ENCODE measurements at places on chromosomes 12 and 14.

DNA sequence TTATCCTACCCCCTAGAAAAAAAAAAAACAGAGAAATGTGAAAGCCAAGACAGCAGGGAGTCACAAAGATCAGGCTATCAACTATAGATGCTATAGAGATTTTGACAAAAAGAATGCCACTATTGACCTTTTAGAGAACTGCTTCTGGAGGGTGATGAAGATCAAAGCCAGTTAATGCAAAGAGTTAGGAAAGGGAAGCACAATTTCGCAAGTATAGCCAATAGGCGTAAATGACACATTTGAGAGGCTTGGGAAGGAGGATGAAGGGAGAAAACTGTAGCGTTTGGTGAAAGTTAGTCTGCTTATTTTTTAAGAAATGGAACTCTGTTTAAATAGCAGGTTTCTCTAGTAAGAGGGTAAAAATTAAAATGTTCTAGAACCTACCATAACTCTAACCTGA lies 190.7 kb downstream of the DUSP6 start:
- DNase-seq: no peak

DNA sequence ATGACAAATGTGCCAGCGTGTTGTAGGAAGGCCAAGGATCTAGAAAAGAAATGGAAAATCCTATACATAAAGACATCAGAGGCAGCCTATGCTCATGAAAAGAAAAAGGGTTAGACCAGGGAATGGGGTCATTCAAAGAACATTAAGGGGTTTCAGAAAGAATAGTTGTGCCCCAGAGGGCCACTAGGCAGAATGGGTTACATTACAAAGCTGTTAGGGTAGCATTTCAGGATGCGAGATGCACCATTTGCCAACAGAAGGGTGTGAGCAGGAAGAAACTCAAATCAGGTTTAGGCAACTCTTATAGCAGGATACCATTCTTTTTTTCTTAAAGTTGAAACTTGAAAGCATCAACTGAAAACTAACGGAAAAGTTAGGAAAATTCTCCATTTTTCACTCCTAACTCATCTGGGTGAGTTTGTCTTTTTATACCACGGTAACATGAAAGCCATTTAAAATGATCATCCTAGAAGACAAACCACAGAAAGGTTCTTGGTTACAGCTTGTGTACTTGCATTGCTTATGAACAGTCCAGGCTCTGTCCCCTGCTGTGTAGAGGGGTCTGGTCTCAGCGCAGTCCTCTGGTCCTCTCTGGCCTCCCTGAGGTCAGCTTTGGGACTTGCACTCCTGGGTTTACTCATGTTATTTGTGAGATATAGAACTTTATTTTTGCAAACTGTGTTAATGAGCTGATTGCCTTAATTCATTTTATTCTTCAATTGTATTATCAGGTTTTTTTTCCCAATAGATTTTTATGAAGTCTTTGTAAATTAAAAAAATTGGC lies 209.1 kb downstream of the DACT1 start:
- DNase-seq: no peak

- no peak for DNase-seq
Observed at GRCh38 chr12:90974286-90974685, 19.3 kb upstream of the CCER1 start.

DNA sequence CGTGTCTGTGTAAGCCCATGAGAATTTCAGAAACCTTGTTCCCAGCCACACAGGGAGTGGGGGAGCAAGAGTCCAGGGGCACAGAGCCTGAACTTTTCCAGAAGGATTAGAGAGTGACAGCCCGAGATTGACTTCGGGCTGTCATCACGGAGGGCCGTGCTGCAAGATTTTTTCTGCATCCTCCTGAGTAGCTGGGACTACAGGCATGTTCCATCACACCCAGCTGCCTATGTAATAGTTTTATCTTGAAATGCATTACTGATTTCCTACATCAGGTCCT lies 14.4 kb downstream of the EVL start:
- DNase-seq: no peak

- no peak for DNase-seq
Observed at GRCh38 chr12:1853716-1854115, 33.4 kb downstream of the LRTM2 start.

DNA sequence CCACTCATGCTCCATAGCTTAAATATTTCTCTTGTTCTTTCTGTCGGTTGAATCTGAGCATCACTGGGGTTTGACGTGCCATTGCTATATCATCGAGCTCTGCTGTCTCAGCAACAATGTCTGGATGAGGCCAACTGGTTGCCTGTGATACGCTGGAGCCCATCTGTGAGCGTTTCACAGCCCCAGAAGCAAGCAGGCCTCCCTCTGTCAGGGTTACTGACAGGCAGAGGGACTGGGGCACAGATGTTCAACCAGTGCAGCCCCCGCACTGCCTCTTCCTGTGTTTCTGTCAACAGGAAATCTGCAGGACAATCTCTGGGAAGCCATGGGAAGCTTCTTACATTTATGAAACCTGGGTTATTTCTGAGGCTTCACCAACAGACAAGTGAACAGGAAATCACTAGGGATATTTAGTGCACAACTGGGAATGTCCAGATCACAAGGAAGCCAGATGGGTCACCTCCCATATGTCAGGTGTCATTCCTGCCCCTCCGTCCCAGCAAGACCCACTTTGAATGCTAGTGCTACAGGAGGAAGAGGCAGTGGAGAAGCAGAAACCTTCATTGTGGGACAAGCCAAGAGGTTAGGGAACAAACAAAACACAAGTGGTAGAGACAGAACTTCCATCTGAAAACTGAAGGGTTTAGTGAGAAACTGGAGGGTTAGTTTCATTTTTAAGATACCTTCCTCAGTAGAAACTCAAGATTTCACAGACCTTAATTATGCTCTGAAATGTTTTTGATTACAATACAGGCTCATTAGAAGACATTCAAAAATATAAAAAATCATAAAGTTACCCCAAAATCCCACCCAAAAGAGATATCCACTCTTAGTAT lies 24.1 kb downstream of the DMAC2L start:
- peak; percentile 33 for DNase-seq

GRCh38 chr12:131209082-131210070 lies 255.7 kb downstream of the ADGRD1 start:
- DNase-seq: no peak

DNA sequence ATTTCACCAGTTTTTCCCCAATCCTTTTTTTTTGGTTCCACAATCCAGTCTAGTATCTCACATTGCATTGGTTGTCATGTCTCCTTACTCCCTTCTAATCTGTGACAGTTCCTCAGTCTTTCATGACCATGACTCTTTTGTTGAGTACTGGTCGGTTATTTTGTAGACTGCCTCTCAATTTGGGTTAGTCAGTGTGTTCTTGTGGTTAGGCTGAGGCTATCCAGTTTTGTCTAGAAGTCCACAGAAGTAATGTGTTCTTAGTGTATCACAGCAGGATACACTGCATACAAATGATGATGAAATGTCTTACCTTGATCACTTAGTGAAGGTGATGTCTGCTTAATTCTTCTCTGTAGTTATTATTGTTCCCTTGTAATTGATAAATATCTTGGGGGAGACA lies 24.8 kb downstream of the PELI2 start:
- DNase-seq: no peak

- DNase-seq: no peak
Observed at GRCh38 chr12:113961921-113962710, 4.0 kb downstream of the RBM19 start.

DNA sequence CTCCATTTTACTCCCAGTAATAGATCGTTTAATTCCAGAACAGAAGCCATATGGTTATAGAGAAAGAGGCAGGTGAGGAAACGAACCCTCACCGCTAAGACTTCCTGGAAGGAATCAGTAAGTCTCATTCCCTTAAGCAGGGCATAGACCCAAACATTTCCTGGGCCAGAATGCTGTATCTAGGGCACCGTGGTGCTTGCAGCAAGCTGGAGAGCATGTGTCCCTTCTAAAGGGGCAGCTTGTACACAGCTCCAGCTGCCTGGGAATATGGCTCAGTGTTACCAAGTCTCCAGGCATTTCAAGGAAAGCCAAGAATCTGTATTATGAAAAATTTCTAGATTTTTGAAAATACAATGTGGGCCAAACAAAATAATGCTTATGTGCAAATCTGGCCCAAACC lies 73.4 kb downstream of the PPM1H start:
- DNase-seq: no peak

DNA sequence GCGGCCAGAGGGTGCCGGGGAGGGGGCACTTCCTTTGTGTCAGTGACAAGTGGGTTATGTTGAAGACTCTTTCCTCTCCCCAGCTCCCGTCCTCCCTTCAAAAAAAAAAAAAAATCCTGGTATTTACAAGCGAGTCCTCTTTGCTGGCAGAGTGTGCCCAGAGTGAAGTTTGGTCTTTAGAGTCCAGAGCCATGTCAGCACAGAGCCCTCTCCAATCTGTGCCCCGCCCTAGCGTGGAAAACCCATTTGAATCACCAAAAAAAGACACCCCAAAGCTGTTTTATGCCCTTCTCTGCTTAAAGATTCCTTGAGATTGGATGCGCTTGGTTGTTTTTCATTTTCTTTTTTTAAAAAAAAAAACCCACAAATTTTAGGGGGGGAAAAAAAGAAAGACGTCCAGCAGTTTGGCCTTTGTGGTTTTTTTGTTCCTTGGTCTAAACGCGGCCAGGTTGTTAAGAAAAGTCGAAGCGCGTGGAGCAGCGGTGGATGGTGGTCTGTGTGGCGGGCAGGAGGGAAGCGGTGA lies 3.3 kb downstream of the NKX2-1 start:
- DNase-seq: no peak

GRCh38 chr12:1576410-1577241 lies 17.8 kb downstream of the FBXL14 start:
- DNase-seq: peak; percentile 69

- DNase-seq: no peak
Observed at GRCh38 chr12:2547273-2548044, 247.3 kb upstream of the FKBP4 start.

DNA sequence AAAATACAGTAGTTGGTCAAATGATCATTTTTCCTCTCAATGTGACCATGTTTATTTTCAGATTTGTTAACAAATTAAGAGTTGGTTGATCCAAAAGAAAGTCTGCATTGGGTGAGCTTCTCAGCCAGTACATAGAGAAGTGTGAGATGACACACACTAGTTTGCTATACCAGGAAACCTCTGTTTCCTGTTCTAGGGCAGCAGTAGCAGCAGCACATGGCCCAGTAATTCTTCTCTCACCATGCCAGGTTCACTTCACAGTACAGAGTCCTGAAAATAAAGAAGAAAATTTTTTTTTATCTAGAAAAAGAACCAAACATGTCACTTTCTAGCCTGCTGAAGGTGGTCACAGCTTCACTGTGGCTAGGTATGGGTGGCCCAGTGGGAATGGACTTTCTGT lies 250.2 kb upstream of the OR4E1 start:
- DNase-seq: no peak

DNA sequence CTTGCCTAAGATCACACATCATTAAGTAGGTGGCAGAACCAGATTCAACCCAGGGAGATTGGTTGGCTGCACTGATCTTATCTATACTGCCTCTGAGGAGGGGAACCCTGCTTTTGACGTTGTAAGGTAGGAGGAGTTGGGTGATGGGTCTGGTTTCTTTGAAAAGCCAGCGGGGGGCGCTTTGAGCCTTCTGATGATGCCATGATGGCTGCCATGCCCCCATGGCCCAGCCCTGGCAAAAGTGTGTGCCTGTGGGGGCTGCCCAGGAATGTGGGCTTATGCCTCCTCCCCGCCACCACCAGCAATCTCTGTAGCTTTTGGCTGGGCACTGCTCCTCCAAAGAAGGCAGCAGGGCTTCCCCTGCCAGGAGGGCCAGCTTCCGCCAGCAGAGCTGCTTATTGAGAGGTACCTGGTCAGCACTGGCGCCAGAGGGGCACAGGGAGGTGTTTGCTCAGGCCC lies 224.3 kb downstream of the SLC41A2 start:
- DNase-seq: no peak

- DNase-seq: no peak
Observed at GRCh38 chr14:76486251-76486743, 110.4 kb downstream of the ESRRB start.

DNA sequence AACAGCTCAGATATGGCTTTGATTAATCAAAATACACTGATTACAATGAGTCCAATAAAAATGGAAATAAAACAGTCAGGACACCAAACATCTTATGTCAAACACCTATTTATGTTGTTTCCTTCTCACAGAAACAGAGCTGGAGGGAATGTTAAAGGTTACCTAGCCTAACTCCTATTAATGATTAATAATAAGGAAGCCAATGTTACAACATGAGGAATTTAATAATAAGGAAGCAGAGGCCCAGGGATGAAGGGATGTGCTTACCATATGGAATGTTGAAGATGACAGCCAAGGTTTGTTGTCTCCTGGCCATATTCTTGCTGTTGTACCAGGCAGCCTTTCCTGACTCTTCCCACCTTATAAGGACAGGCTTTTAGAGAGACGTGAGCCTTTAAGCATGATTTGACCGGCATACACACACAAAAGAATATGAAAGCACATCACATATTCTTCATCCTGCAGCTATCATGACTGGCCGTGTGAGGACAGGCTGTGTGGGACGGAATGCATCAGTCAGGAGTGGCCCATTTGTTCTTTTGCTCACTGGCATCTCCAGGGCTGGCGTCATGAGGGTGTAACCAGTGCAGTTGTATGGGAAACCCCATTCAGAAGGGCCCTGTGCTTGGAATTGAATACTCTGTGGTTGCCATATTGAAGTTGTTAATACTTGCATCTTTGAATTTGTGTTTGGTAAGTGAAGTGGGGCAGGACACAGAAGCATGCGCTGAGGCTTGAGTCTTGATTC lies 3.1 kb upstream of the GPRC5D start:
- DNase-seq: no peak

DNA sequence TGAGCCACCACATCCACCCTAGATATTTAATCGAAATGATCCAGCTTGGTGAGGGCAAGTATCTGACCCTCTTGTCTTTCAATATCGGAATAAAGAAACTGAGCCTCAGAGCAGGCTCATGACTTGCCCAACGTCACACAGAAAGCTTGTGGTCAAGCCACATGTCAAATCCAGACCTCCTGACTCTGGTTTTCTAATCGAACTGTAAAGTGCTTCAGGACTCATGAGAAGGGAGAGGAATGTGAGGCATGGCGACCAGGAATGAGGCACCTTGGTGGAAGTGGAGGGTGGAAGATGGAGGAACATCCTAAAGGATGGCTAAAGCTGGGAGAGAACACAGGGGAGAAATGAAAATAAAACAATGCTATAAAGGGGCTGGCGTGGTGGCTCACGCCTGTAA lies 27.9 kb upstream of the SPPL3 start:
- DNase-seq: no peak

DNA sequence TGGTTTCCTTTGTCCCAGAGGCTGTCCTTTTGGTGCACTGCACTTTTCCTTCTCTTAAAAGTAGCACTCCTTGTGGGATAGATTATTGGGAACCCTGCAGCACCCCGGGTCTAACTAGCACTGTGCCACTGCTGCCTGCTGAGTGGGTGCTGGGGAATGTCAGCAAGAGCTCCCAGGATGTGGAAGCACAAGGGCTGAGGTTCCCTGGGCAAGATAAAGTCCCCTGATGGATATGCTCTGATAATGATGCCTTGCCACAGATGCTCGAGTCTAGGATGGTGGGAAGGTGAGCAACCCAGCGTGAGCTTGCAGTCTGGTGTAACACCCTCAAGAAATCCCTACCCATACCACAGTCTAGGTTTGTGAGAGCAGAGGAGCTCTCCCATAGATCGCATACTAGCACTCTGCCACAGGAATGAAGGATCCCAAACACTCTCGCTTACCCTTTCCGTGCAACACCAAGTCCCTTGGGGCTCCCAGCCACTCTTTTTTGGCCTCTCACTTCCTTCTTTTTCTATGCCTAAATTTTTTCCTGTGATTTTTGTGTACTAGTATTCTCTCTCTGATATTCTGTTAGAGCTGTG lies 32.6 kb downstream of the USP15 start:
- DNase-seq: no peak

GRCh38 chr12:59828521-59828920 lies 232.7 kb downstream of the SLC16A7 start:
- no peak for DNase-seq

All from muscle of back (tissue), 13 donors.